ENCODE measurements at places on chromosomes 4 and X.

DNA sequence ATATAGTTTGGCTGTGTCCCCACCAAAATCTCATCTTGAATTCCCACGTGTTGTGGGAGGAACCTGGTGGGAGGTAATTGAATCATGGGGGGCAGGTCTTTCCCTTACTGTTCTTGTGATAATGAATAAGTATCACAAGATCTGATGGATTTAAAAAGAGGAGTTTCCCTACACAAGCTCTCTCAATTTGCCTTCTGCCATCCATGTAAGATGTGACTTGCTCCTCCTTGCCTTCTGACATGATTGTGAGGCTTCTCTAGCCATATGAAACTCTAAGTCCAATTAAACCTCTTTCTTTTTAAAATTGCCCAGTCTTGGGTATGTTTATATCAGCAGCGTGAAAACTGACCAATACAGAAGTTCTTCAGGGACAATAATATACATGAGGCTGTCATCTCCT lies 425.1 kb downstream of the PABPC4L start:
- no peak for DNase-seq

- no peak for DNase-seq
Measured at GRCh38 chrX:6021316-6022091, 207.2 kb downstream of the NLGN4X start.

- no peak for DNase-seq
Measured at GRCh38 chrX:74251006-74251930, 52.7 kb upstream of the ZCCHC13 start.

- no peak for DNase-seq
Measured at GRCh38 chr4:42396752-42397634, at the start of gene SHISA3. Gene SHISA3 (plus strand): TSS chr4:42397488. CDS start chr4:42398057, 569 bp downstream.

DNA sequence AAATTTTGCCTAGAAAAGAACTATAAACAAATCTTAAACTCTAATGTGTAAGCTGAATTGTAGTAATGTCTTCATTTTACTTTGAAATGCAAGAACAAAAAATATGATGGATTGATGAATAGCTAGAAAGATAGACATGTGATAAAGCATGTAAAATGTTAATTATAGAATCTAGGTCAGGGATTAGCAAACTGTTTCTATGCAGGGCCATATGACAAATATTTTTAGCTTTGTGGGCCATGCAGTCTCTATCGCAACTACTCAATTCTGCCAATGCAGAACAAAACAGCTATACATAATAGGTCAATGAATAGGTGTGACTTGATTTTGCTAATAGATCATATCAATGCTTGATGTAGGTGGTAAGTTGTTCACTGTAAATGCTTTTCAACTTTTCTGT lies 75.3 kb downstream of the TBCK start:
- no peak for DNase-seq

GRCh38 chr4:149370002-149370401 lies 445.6 kb downstream of the IQCM start:
- DNase-seq = no peak

GRCh38 chr4:73742490-73743160 lies 2.3 kb downstream of the CXCL8 start:
- no peak for DNase-seq

GRCh38 chr4:148007314-148007760 lies 275.4 kb downstream of the ARHGAP10 start:
- DNase-seq = no peak

DNA sequence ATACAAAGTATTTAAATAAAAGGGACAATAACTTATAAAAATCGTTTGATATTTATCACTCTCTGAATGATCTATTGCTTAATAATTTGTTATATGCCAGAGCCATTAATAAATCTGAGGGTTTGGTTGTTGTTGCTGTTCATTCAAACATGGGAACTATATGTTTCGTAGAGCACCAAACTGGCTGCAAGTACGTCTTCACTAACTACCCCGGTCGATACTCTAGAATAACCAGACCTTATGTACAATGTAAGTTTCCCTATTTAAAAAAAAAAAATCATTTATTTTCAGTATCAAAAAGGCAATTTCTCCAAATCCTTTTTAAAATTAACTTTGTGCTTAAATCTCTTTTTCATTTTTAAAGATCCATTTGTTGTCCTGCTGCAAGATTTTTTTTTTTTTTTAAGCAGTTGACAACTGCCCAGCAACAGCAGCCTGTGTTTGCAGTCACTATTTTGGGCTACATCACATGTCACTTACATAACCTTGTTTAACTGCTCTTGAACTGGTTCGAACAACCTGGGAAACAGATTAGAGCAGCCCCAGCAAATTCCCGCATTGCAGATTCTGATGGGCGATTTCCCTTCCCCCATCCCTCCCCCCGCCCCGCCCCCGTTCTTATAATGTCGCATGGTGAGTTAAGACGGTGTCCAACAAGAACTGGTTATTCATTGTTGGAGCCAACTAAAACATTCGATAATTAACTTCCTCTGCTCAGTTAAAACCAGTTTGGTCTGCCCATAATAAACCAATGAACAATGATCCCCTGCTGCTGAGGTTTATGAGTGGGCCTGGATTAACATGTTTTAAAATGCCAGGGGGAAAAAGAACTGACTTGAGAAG lies 238.9 kb downstream of the NR3C2 start:
- no peak for DNase-seq

GRCh38 chr4:146637621-146638332 lies 916 bp upstream of the POU4F2 start:
- DNase-seq = no peak

DNA sequence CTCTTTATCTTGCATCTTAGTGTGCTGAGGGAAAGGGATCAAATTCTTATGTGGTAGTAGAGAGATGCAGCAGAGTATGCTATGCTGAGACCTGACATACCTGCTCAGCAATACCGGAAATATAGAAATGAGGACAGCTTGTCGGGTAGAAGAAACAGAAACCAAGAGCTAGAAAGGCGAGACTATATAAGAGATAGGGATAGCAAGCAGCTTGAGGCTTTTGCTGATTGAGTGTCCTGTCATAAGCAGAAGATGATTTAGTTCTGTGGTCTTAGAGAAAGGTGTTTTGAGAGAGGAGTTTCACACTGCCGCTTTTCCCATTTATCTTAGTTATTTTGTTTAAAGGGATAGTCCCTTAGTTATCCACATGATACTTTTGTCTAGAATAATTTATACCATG lies 31.7 kb downstream of the USP9X start:
- DNase-seq = no peak

GRCh38 chrX:56564164-56564885 lies 898 bp downstream of the UBQLN2 start:
- no peak for DNase-seq

- DNase-seq = no peak
Measured at GRCh38 chrX:134774190-134775048, 116.1 kb upstream of the PLAC1 start.

- no peak for DNase-seq
Measured at GRCh38 chr4:183499389-183499788, 5.5 kb upstream of the ING2 start.

GRCh38 chrX:45956191-45956870 lies 588.9 kb downstream of the ZNF674 start:
- DNase-seq = no peak

DNA sequence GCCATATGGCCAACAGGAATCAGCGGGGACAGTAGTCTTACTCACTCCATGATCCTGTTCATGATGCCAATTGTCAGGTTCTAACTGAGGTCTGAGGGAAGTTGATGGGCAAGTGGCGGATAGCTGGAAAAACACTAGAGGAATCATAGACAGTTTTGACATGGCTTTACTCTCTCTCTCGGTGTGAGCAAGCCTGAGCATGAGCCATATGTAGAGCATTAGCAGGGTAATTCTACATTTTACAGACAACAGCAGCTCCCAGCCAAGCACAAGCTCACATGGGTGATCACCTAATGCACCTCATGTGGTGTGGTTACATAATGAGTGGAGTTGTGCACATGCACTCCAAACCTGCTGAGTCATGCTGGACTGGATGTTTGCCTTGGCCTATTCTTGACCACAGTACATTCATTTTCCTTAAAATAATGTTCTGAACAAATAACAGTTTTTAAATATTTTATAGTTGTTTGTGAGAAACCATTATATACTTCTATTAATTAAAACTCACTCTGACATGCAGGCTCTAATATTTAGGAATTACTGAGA lies 429.2 kb downstream of the GPAT3 start:
- DNase-seq = no peak

- no peak for DNase-seq
Measured at GRCh38 chr4:150336676-150337412, 245.1 kb upstream of the MAB21L2 start.

- DNase-seq = no peak
Measured at GRCh38 chrX:12563121-12563520, 228.1 kb upstream of the PRPS2 start.

- DNase-seq = no peak
Measured at GRCh38 chr4:176755613-176756012, 37.1 kb downstream of the VEGFC start.

DNA sequence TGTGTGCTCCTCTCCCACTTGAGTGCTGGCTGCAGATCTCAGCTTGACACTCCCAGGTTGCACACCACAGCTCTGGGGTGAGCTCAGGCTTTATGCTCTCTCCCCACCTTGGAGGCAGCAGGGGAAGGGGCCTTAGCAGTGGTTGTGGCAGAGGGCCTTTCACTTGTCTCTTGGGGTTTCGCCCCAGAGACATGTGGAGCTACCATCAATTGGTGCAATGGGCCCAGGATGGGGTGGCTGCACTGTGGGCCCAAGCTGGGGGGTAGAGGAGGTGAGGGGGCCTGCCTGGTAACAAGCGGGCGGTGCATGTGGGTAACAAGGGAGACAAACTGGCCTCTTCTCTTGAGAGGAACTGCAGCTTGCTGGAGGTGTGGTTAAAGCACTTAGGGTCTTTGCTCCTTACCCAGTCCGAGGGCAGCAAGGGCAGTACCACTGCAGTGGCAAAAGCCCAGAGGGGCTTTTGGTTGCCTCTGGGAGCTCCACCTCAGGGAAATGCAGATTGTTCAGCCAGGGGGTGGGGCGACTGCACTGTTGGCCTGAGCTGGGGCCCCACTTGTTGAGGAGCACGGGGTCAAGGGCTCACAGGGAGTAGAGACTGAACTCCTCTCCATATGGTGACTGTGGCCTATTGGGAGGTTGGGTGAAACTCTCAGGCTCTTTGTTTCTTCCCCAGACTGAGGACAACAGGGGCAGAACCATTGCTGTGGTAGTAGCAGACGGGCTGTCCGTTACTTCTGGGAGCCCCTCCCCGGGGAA lies 30.5 kb upstream of the OR13H1 start:
- DNase-seq = no peak

GRCh38 chr4:106302062-106302438 lies 14.0 kb downstream of the TBCK start:
- no peak for DNase-seq

DNA sequence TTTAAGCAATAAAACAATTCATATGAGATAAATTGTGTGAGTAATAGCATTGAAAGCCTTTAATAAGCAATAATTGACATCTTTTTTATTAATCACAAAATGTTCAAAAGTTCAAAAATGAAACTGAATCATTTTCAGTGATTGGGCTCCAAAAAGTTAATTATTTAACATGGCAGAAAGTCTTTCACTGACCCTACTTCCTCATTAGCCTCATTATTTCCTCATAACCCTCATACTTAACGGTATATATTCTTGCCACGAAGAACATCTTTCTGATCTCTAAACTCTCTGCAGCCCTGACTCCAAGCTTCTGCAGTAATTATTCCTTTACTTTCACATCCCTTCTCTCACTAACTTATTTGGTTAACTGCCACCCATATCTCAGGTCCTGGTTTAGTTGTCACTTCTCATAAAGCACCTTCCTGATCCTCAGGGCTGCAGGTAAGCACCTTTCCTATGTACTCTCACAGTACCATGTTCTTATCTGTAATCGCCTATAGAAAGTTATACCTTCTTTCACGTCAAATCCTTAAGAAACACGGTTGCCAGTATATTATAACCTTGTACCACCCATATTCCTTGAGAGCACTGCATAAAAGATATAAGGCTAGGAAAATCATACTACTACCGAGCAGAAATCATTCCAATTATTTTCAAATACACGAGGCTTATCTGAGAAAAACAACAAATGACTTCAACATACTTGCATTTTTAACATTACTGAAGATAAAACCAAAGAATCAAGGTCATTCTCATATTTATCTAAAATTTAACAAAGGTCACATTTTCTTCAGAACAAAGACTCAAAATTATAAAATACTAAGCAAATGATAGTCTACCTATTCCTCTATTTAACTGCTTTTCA lies 72.2 kb downstream of the PPP3CA start:
- DNase-seq = no peak

DNA sequence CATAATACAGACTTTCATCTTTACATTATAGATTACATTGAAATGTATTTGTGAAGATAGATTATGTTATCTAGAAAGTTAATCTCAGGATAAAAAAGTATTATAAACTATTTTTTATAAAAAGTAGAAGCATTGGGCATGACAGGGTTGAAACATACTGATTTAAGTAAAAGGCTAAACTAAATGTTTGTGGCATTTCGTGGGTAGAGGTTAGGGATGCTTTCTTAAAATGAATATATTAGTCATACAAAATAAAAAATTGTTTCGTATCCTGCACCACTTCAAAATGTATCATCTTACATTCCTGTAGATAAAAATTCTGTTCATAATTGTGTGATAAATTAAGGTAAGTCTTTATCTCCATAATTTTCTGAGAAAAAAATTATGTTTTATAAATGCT lies 603.6 kb downstream of the SPRY1 start:
- DNase-seq = no peak

DNA sequence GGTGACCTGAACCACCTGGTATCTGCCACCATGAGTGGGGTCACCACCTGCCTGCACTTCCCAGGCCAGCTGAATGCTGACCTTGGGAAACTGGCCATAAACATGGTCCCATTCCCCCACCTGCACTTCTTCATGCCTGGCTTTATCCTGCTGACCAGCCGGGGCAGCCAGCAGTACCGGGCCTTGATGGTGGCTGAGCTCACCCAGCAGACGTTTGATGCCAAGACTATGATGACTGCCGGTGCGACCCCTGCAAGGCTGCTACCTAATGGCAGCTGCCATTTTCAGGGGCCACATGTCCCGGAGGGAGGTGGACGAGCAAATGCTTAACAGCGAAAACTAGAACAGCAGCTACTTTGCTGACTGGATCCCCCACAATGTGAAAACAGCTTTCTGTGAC lies 67.5 kb upstream of the FAM241A start:
- no peak for DNase-seq

DNA sequence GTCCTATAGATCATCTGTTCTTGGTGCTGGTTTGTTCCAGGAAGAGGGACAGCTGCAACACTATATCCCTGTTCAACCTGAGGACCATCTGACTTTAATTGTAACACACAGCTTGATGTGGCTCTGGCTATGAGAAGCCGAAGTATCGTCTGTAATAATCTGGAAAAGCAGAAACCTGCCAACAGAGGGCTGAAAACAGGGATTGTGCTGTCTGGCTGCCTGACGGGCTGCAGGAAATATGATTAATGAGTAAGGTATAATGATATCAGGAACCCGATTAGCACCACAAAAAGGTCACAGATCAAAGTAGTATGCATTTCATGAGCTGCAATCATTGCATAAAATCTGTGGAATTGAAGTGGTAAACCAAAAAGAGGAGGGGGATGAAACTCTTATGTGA lies 170.4 kb upstream of the MAB21L2 start:
- DNase-seq = no peak

- no peak for DNase-seq
Measured at GRCh38 chrX:31934842-31935370, 863.1 kb upstream of the FTHL17 start.

GRCh38 chr4:78459327-78459726 lies 92.2 kb upstream of the ANXA3 start:
- DNase-seq = no peak

- DNase-seq = no peak
Measured at GRCh38 chrX:150436195-150436594, 73.1 kb downstream of the MAMLD1 start.

- DNase-seq = no peak
Measured at GRCh38 chr4:156654410-156654809, 317.2 kb downstream of the PDGFC start.

GRCh38 chr4:109624536-109624935 lies 64.5 kb downstream of the MCUB start:
- no peak for DNase-seq
